ENCODE measurements at places on chromosomes 2 and 18.

DNA sequence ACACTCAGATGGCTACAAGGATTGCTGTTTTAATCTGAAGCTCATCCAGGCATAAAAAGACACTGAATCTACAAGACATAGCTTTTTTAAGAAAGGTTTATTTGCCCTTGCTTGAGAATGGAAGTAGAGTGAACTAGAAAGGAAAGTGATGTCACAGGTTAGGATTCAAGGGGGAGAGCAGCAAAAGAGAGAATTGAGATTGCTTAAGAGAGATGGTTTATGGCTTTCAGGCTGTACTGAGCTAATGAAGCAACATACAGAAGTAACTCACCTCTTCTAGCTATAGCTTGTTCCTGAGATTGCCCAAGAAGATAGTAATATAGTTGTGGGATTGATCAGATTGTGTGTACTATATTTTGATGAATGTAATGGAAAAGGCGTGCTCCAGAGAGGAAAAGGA, 26.1 kb upstream of the ACVR2A start:
- DNase-seq, result no peak

DNA sequence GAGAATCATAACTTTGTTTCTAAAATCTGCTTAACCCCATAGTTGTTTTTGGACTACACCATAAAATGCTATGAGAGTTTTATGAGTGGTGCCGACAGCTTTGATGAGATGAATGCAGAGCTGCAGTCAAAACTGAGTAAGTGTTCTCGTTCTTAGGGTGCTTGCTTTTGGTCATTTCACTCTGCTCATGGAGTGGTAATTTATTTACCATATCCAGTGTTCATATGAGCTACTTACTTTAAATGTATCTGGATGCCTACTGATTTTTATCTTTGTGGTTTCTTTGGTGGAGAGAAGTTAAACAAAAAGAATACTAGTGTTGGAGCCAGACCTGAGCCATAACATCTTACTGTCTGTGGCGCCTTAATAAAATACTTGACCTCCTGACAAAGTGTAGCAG, 16.4 kb downstream of the NDC80 start:
- no peak for DNase-seq

GRCh38 chr2:19020144-19021099, 338.0 kb downstream of the OSR1 start:
- no peak for DNase-seq

GRCh38 chr2:32464431-32464830, 107.6 kb downstream of the BIRC6 start:
- no peak for DNase-seq

DNA sequence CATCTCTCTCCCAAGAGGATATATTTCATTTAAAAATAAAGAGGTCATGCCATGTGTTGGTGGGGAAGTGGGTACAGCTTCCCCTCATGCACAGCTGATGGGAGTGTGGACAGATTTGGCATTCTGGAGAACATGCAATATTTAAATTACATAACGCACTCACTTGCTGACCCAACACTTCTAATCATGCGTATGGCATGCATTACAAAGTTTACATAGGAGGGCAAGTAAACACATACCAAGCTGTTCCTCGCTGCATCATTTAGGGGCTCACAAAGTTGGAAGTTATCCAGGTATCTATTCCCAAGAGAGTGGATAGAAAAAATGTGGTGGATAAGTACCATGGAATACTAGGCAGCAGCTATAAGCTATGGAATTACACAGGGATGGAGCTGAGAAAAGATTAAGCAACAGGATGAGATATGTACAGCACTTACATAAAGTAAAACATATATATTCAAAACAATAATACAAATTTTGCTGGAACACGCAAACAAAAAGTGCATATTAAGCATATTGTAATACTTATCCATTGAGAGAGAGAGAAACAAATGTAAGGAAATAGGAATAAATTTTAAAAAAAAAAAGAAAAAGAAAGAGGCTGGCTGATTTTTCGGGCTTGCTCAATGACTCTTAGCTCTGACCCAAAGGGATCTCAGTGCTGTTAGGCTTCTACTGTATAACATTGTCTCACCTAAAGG, 11.0 kb downstream of the CYP1B1 start:
- DNase-seq, result no peak

All from heart left ventricle (tissue), 16 donors.